Activated CD8-positive, alpha-beta memory T cell treated with anti-CD3 and anti-CD28 coated beads for 1 hour (primary cell): ENCODE measurements at places on chromosomes 7 and 10.

- no peak for DNase-seq
These were observed 54.3 kb upstream of the ECHDC3 start for GRCh38 chr10:11687779-11688447.

GRCh38 chr7:100680576-100681271 is 7.2 kb downstream of the GNB2 start:
- no peak for DNase-seq

GRCh38 chr10:30368065-30368718 is 19.1 kb upstream of the MTPAP start:
- DNase-seq, result no peak

- DNase-seq, result no peak
These were observed 2.9 kb upstream of the RALA start for GRCh38 chr7:39620486-39620885.

GRCh38 chr7:2814946-2815874 is 28.9 kb downstream of the GNA12 start:
- no peak for DNase-seq
